ENCODE measurements at places on chromosomes 5 and 9. TPM values are rescaled to one million over a fixed set of nuclear protein-coding genes. Genes with fewer than 3 reads are reported as not detected.

DNA sequence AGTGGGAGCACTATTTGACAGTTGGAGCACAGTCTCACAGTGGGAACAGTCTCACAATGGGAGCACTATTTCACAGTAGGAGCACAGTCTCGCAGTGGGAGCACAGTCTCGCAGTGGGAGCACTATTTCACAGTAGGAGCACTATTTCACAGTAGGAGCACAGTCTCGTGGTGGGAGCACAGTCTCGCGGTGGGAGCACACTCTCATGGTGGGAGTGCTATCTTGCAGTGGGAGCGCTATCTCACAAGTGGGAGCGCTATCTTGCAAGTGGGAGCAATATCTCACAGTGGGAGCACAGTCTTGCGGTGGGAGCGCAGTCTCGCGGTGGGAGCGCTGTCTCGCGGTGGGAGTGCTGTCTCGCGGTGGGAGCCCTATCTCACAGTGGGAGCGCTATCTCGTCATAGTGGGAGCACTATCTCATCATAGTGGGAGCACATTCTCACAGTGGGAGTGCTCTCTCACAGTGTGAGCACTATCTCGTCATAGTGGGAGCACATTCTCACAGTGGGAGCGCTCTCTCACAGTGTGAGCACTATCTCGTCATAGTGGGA lies 56.1 kb downstream of the MED10 start:
- H3K27me3 ChIP-seq, result peaks cover 9% of the 10 kb centered on the region
- no peak for DNase-seq
- peaks cover 4% of the 10 kb centered on the region for H3K36me3 ChIP-seq
- peaks cover 19% of the 10 kb centered on the region for H3K4me1 ChIP-seq

- peaks cover 5% of the 10 kb centered on the region for H3K4me1 ChIP-seq
- DNase-seq, result no peak
- H3K27me3 ChIP-seq, result no peaks in the 10 kb centered on the region
- H3K4me3 ChIP-seq, result no peak overlapping the region
These were observed 42.3 kb downstream of the RNF180 start for GRCh38 chr5:64207978-64208377.

DNA sequence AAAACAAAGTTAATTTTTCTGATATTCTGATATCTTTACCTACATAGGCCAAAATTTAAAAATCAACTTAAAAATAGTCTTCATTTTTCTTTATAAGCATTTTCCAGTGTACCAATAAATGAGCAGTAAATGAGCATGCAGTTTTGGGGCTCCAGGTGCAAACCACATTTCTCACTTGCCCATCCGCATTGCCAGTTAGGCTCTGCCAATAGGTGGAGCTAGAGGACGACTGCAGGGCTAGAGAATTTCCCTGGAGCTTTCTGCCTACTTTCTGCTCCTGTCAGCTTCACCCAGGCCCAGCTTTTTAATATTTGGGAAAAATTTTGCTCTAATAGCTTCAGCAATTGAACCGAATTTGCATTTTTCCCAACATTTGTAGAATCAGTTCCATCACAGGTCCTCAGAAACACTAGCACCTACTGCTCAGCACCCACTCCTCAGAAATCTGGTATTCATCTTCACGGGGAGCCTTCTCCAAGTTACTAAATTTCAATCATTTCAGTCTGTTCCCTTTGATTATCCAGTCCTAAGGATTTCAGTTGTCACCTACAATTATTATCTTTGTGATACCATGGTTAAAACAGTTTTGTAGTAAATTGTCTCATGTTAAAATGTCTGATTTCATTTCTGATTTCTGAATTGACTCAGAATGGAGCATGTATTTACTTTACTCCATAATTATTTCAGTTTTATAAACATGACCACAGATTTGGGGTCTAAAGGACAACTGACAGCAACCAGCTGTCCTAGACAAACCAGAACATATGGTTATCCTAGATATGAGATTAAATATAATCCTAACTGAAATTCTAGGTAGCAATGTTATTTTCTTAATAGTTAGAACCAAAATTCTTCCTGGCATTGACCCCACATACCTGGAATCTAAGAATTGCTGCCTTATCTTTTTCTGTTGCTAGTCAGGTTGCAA lies 104.6 kb upstream of the FAM174A start:
- no peak overlapping the region for H3K27ac ChIP-seq
- peak; percentile 70 for DNase-seq
- H3K27me3 ChIP-seq, result no peaks in the 10 kb centered on the region
- H3K36me3 ChIP-seq, result no peaks in the 10 kb centered on the region
- H3K4me1 ChIP-seq, result no peaks in the 10 kb centered on the region

GRCh38 chr5:178223828-178224335 lies 8.7 kb downstream of the PHYKPL start:
- no peak for DNase-seq
- H3K27me3 ChIP-seq, result peaks cover 6% of the 10 kb centered on the region
- no peak overlapping the region for H3K27ac ChIP-seq
- no peak overlapping the region for H3K4me3 ChIP-seq
- peaks cover 21% of the 10 kb centered on the region for H3K36me3 ChIP-seq

DNA sequence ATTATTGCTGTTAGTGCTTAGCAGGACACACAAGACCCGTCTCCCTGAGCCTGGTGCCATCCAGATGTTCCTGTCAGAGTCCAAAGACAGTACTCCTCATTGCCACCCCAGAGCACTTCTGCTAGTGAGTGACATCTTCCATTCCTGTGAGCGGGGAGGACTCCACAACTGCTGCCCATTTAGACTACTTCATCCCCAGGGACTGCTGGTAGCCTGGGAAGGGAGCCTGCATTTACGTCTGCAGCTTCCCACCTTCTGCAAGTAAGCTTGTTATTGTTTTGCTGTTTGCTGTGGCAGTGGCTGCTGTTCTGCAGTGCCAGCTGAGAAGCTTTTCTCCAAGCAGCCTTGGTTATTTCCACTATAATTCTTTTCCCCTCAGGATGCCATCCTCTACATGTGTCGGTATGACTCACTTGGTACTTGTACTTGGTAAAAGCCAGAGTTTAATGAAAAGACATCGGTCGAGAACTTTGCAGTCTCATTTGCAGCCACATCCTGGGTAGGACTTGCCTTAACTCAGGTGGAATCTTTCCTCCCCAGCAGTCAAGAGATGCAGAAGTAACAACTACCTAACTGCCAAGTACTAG lies 10.6 kb upstream of the MAP1B start:
- no peaks in the 10 kb centered on the region for H3K27me3 ChIP-seq
- no peak overlapping the region for H3K4me3 ChIP-seq
- peaks cover 26% of the 10 kb centered on the region for H3K4me1 ChIP-seq
- H3K36me3 ChIP-seq, result no peaks in the 10 kb centered on the region
- H3K27ac ChIP-seq, result peak overlapping the region; percentile 49

- no peak overlapping the region for H3K27ac ChIP-seq
- H3K36me3 ChIP-seq, result no peaks in the 10 kb centered on the region
- H3K4me3 ChIP-seq, result no peak overlapping the region
- H3K27me3 ChIP-seq, result peaks cover 2% of the 10 kb centered on the region
- no peaks in the 10 kb centered on the region for H3K4me1 ChIP-seq
These were observed 126.7 kb downstream of the SLC25A46 start for GRCh38 chr5:110865400-110866094.

FKBP15 gene
- total RNA-seq, result 18.2 TPM

- H3K27ac ChIP-seq, result no peak overlapping the region
- H3K4me3 ChIP-seq, result no peak overlapping the region
- H3K4me1 ChIP-seq, result peaks cover 69% of the 10 kb centered on the region
- H3K36me3 ChIP-seq, result no peaks in the 10 kb centered on the region
These were observed 64.3 kb downstream of the RAPGEF1 start for GRCh38 chr9:131675437-131676022.

FAM153A gene
- not detected for total RNA-seq

- no peak overlapping the region for H3K4me3 ChIP-seq
- peak overlapping the region; percentile 62 for H3K27ac ChIP-seq
- no peak for DNase-seq
- H3K36me3 ChIP-seq, result peaks cover 13% of the 10 kb centered on the region
- H3K4me1 ChIP-seq, result peaks cover 14% of the 10 kb centered on the region
- H3K27me3 ChIP-seq, result peaks cover 3% of the 10 kb centered on the region
These were observed 109.7 kb upstream of the IER5L start for GRCh38 chr9:129287619-129288305.

GRCh38 chr9:76007935-76008334 lies 117.5 kb downstream of the PCSK5 start:
- no peak overlapping the region for H3K4me3 ChIP-seq
- H3K36me3 ChIP-seq, result no peaks in the 10 kb centered on the region
- DNase-seq, result no peak
- H3K27me3 ChIP-seq, result peaks cover 2% of the 10 kb centered on the region

GRCh38 chr9:120366644-120367019 lies 213.3 kb downstream of the CDK5RAP2 start:
- no peak overlapping the region for H3K4me3 ChIP-seq
- no peak overlapping the region for H3K27ac ChIP-seq
- peaks cover 3% of the 10 kb centered on the region for H3K27me3 ChIP-seq
- H3K36me3 ChIP-seq, result peaks cover 19% of the 10 kb centered on the region
